ENCODE measurements at places on chromosomes 7 and 10.

GRCh38 chr10:47349941-47350371 lies 1.8 kb downstream of the RBP3 start:
- no peak for DNase-seq

- DNase-seq, result no peak
These were observed 144.7 kb upstream of the SEMA3A start for GRCh38 chr7:84339306-84339705.

DNA sequence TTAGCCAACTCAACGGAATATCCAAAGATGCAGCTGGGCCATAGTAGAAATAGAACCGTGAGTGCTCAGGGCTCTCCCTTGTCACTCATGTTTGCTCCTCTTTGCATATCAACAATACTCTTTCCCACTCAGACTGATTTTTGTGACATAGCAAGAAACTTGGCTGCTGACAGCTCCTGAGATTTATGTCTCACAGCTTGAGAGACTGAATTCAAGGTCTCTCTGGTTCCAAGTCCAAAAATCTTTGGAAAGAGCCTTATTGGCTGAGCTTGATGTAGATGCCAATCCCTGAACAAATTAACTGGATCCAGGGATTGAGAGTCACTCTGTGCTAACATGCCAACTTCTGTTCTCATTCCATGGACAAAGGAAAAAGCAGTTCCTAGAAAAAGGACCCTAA lies 30.4 kb downstream of the LSM5 start:
- no peak for DNase-seq

GRCh38 chr10:113524120-113524519 lies 28.7 kb upstream of the HABP2 start:
- DNase-seq, result no peak

GRCh38 chr7:155581107-155581830 lies 34.9 kb upstream of the CNPY1 start:
- DNase-seq, result no peak

DNA sequence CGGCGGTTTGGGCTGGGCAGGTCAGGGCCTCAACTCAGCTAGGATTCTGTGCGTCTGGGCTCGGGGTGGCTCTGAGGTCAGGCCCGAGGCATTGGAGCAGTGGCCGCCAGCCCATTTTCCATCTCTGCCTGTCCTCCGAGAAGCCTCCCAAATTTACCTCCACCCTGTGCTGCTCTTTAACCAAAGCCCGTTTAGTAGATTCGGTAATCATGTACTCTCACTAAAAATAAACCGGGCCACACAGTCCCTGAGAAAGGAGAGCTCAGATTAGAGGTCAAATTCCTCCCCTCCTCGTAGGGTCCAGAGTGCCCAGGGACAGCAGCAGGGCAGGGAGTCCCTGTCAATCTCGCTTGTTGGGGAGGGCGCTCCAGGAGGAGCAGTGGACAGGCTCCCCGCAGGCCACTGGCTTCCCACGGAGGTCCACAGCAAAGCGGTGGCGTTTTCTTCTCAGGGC lies 88.7 kb upstream of the CHST15 start:
- DNase-seq, result no peak

DNA sequence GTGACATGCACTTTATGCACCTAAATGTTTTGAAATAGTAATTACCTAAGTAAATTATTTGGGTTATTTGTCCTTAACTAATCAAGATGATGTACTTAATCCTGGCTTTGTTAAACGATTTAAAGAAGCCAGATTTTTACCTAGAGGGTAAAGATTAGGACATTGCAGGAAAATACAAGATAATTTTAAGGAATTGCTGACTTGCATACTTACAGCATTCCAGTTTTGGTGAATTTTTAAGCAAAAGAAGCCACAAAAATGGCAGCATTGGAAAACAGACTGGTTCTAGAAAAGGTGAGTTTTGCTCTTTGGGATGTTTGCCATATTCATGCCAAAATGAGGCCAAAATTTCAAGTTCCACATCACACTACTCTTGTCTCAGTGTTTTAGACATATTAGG lies 33.4 kb downstream of the BCAP29 start:
- no peak for DNase-seq

DNA sequence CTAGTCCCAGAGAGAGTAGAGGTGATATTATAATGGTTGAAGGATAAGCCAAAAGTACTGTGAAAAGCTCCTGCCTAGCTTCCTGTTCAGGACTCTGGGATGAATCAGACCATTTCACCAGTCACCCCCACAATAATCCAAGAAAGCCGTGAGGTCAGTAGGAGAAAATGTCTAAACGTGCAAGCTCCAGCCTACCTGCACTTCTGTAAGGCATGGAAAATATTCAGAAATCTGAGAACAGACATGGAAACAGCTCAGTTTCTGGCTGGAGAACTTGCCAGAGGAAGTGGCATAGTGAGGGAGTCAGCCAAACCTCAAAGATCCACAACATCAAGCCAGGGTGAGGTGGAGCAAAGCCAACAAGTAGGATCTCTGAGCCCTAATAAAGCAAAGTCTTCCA lies 58.2 kb downstream of the ELAPOR2 start:
- DNase-seq, result no peak

DNA sequence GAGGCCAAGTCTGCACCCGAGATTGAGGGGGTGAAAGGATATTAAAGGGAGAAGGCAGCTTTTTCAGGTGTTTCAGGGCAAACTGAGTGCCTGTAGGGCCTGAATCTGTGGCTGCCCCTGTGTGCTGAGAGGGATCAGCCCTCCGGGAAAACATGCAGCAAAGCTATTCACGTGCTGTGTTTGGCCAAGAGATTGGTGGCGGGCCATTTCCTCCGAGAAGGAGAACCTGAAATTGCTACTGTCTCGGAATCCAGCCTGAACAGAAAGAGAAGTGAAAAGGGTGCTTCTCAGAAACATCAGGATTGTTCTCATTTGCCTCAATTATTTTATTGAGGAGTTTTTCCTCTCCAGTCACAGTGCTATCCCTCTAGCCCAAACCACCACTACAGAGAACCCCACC lies 16.0 kb downstream of the GIMAP5 start:
- DNase-seq, result no peak

- no peak for DNase-seq
These were observed 14.2 kb upstream of the NMT2 start for GRCh38 chr10:15182540-15183207.

- no peak for DNase-seq
These were observed 116.0 kb downstream of the NPTX2 start for GRCh38 chr7:98733036-98733435.

DNA sequence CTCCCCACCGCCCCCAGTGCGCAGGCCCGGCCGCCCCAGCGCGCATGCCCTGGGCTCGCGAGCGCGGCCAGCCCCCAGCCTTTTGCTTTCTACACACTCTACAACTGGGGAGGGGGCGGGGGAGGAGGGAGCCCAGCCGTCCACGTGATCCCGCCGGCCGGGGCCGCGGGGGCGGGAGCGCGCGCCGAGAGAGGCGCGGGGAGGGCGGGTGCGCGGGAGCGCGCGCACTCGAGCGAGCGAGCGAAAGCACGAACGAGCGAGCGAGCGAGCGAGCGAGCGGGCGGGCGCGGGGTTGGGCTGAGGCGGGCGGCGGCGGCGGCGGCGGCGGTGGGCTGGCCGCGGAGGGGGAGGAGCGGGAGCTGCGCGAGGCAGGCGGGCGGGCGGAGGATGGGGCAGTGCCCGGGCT lies at the start of gene AUTS2:
Gene AUTS2, plus strand, starts transcription at position 395 of the 406 bp plus-strand sequence. CDS start 1,179 bp downstream, outside the sequence.
- DNase-seq, result peak; percentile 83

GRCh38 chr7:112023786-112024185 lies 182.4 kb downstream of the DOCK4 start:
- DNase-seq, result no peak

DNA sequence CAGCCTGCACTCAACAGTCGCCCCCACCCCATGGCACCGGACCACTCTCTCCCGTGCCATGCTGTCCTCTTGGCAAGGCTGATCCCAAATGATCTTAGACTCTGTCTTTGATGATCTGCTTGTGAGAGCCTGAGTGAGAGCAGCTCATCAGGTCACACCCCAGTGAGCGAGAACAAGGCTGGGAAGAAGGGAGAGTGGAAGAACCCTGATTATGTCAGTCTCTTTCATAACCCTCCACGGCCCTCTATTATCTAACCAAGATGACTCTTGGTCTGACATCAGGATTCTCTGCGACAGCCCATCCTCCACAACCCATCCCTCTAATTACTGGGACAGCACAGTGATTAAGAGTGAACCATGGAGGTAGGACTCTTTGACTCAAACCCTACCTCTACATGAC lies 53.1 kb upstream of the C7orf33 start:
- no peak for DNase-seq

- DNase-seq, result no peak
These were observed 177.6 kb downstream of the GNAI1 start for GRCh38 chr7:80312139-80312661.

- DNase-seq, result no peak
These were observed 295.9 kb upstream of the NFE2L3 start for GRCh38 chr7:25855854-25856782.

- DNase-seq, result no peak
These were observed 21.3 kb upstream of the CLDN4 start for GRCh38 chr7:73809467-73809951.

DNA sequence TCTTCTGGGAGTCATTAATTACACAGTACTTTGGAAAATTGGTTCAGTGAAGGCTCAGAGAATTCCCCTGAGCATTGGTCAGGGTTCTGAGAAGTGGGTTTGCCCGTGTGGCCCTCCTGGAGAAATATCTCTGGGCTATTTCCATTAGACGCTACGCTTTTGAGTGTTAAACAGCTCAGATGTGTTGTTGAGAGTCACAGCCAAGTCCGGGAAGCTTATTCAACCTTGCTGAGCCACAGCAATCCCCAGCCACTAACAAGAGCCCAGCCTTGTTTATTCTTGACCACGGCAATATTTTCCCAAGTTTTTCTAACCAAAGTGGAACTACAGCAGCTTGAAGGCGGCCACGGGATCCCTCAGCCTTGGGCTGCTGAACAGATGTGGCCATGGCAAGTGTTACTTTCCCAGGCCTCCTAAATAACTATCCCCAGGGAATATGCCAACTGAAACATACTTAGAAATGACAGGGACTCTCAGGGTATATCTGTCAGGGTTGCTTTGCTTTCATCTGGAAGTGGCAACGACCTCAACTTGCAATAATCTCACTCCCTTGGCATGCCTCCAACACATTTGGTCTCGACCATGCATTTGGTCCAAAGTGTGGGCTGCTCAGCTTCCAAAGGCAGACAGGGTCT lies 214.7 kb downstream of the EMX2 start:
- DNase-seq, result no peak

DNA sequence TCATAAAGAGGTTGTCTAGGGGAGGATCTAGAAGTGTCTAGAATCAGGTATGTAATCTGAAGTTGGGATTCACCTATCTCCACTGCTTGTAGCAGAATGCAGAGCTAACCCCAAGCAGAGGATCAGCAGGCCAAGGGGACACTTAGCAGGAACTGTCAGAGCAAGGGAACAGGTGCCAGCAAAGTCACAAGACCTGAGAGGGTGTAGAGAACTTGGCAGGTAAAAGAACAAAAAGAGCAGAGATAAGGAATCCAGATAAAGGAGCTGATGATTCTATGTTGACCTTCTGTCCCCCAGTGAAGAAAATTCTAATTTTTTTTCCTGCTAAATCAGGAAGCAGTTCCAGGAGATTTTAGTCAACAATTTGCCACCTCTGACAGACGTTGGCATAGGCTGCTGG lies 91.4 kb upstream of the CCDC71L start:
- no peak for DNase-seq

- peak; percentile 35 for DNase-seq
These were observed 411 bp downstream of the AUTS2 start for GRCh38 chr7:69598487-69599285.

DNA sequence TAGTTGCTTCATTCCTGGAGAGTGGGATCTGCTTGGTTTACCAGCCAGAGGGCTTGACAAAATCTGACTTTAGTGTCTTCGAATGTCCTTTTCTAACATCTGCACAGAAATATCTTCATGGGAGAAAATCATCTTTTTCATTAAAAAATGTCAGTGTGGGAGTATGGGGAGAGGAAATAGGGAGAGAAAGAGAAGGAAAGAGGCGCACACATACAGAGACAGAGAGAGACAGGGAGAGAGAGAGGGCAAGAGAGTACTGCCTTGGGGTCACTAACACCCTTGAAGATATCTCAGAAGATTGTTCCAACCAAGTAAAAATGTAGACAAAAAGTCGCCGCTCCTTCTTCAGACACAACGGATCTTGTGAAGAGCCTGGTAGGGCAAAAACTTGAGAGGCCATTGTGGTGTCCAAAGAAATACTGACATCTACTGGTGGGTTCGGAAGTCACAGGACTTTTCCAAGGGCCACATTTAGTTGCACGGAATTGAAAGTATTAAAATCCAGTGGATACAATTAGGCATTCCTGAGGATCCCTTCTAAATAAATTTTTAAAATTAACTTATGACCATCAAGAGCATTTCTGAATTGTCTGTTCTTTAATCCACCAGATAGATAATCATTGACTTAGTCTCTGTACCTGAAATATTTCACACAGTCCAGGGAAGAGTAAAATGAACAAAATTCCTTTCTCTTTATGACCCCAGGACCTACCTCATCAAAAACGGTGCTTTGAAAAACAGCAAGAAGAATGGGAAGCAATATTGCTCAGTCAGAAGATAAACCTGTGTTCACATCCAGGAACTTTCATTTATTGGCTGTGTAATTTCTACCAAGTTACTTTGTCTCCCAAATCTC lies 29.7 kb downstream of the VIM start:
- DNase-seq, result peak; percentile 71

- DNase-seq, result no peak
These were observed 70.5 kb downstream of the SHH start for GRCh38 chr7:155741805-155742204.

DNA sequence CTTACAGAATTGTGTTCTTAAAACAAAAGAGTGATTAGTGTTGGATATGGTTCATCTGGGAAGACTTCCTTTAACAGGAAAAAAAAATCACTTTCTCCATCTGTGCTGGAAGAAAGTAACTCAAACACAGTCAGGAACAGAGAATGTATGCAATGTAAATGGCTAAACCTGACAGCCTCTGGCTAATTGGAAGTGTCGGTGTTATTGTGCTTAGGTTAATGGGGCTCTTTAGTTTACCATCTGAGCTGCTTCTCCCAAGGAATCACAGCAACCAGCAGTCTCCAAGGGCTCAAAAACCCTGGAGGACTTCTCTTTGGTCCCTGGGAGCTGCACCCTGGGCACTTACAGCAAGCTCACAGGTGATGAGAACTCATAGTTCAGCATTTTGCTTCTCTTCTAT lies 724.5 kb downstream of the LRMDA start:
- DNase-seq, result no peak

GRCh38 chr7:55431898-55432297 lies 66.8 kb downstream of the LANCL2 start:
- no peak for DNase-seq

DNA sequence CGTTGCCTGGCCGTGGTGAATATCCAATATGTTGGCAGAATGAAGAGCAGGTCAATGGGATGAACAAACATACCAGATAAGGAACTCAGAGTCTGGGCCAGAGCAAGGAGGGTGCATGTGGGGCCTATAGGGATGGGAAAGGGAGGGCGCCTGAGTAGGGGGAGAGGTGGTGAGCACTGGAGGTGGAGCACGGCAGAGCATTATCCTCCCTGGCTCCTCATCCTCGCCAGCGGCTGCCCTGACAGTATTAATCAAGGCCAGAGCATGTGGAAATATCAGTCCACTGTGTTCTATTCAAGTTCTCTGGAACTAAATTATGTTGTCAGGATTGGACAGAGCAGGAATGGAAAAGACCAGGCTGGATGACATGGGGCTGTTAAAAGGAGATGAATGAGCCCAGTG lies 254.8 kb upstream of the ZMIZ1 start:
- DNase-seq, result no peak

Data from left lung (tissue), 14 donors.